ENCODE measurements at places on chromosomes 1 and 21. TPM values are rescaled to one million over a fixed set of nuclear protein-coding genes. Genes with fewer than 3 reads are reported as not detected.

Gene SYCP1
- not detected for total RNA-seq

DNA sequence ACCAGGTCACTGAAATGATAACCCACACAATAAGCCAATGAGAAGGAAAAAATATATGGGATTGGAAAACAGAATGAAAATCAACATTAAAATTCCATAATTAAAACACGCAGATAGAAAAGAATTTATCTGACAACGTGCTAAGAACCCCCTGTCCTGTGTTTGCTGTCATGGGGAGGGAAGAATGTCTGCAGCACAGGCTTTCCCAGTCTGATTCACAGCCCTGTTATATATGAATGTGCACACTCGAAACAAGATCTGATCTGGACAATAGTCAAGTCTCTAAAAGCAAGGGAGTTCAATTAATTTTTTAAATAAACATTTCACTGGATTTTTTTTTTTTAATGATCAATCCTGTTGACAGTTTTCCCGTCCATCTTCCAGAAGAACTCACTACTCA, 220.0 kb downstream of the RERE start:
- H3K4me1 ChIP-seq = peaks cover 20% of the 10 kb centered on the region
- DNase-seq = no peak
- H3K27me3 ChIP-seq = no peaks in the 10 kb centered on the region
- peaks cover 17% of the 10 kb centered on the region for H3K36me3 ChIP-seq

Gene SPRTN
- total RNA-seq = 19.6 TPM

DNA sequence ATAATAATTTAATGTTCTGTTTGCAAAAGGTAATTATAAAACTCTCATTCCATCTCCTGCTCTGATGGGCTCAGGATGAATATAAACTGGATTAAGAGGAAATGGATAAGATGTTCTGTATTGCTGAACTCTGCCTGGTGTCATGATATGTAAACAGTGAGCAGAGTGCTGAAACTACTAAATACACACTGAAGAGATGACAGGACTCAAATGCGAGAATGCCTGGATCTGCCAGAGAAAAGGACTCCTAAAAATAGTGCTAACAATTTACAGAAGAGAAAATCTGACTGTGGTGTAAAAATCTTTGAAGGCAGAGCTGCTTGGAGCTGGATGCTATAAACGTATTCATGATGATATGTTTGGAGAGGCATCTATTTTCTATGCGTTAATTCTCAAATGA, 303.2 kb downstream of the RWDD3 start:
- no peaks in the 10 kb centered on the region for H3K36me3 ChIP-seq
- no peaks in the 10 kb centered on the region for H3K27me3 ChIP-seq
- H3K4me1 ChIP-seq = no peaks in the 10 kb centered on the region
- no peak overlapping the region for H3K27ac ChIP-seq
- no peak for DNase-seq

GRCh38 chr1:88441022-88441421, 243.1 kb upstream of the PKN2 start:
- no peak overlapping the region for H3K27ac ChIP-seq
- H3K36me3 ChIP-seq = no peaks in the 10 kb centered on the region
- no peaks in the 10 kb centered on the region for H3K27me3 ChIP-seq
- no peaks in the 10 kb centered on the region for H3K4me1 ChIP-seq
- DNase-seq = no peak

DNA sequence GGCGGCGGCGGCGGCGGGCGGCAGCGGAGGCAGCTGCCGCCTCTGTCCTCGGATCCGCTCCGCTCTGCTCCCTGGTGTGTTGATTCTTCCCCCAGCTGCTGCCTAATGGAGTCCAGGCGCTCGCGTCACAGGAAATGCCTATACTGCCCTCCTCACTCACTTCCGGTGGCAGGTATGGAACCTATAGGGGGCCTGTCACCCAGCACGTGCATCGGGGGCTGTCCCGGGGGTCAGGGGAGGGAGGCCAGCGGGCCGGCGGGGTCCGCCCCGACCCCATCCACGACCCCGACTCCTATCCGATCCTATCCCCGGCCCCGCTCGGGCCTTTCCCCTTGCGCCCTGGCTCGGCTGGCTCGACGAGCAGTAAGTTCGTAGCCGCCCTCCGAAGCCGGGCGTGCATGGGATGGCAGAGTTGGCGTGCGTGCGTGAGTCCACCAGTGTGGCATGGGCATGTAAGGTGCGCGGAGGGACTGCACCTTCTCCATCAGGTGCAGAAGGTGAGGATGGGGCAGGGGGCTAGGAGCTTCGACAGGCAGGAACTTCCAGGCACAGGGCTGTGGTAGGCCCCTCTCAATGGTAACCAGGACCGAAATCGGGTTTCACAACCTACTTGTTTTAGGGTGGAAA, at the start of gene WDR26:
WDR26 (minus strand) TSS at position 107 of the 627 bp plus-strand sequence.
- H3K27ac ChIP-seq = peak within 1 kb of the TSS; percentile 96
- H3K4me1 ChIP-seq = peaks cover 54% of the 10 kb centered on the region
- no peaks in the 10 kb centered on the region for H3K27me3 ChIP-seq
- DNase-seq = peak; percentile 93
